ENCODE measurements at places on chromosomes 11 and 22. TPM values are rescaled to one million over a fixed set of nuclear protein-coding genes. Genes with fewer than 3 reads are reported as not detected.

DNA sequence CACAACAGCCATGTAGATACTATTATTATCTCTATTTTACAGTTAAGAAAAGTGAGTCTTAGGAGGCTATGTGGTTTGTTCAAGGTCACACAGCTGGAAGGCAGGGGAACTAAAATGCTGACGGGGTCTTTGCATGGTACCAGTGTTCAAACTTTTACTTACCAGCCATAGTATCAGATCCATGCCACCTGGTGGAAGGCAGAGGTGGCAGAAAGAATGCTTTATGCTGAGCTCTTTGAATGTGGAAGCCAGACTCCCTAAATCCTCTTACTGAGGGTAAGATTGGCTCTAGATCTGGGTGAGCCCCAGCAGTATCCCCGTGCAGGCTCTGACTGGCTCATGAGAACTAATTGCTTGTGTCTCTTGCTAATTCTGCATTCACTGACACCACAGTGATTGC lies 54.3 kb upstream of the NAV2 start:
- H3K4me1 ChIP-seq, result no peaks in the 10 kb centered on the region
- no peak overlapping the region for H3K4me3 ChIP-seq
- DNase-seq, result no peak

DNA sequence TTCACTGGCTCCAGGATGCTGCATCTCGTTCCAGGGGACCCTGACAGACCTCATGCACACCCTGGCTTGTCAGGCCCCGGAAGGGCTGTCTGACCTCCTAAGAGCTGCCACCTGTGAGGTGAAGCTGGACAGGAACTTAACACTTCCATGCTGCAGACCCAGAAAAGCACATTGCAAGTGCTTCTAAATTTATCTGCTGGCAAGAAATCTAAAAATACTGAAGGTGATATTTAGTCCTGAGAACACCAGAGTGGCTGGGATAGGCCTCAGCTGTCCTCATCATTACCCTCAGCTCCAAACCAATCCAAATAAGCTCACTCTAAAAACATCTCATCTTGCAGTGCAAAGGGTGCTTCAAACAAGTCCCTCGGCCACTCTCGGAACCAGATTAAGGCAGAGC lies 46.7 kb downstream of the ABTB2 start:
- H3K27me3 ChIP-seq, result no peaks in the 10 kb centered on the region
- no peaks in the 10 kb centered on the region for H3K36me3 ChIP-seq
- H3K4me3 ChIP-seq, result no peak overlapping the region
- H3K4me1 ChIP-seq, result peaks cover 4% of the 10 kb centered on the region
- no peak for DNase-seq

- H3K4me3 ChIP-seq, result no peak within 1 kb of the TSS
- no peak within 1 kb of the TSS for H3K27ac ChIP-seq
- H3K36me3 ChIP-seq, result no peaks in the 10 kb centered on the region
- no peaks in the 10 kb centered on the region for H3K4me1 ChIP-seq
- H3K27me3 ChIP-seq, result no peaks in the 10 kb centered on the region
- DNase-seq, result no peak
Measured at GRCh38 chr11:63144121-63144520, at the start of gene SLC22A24. Gene SLC22A24, minus strand, starts transcription at chr11:63144221. Its CDS starts 442 bp downstream, at chr11:63143779.

MB gene
- total RNA-seq, result not detected

TRIM48 gene
- not detected for total RNA-seq

Measured in CD4-positive, CD25-positive, alpha-beta regulatory T cell (primary cell).